ENCODE measurements at places on chromosomes 1 and 21.

DNA sequence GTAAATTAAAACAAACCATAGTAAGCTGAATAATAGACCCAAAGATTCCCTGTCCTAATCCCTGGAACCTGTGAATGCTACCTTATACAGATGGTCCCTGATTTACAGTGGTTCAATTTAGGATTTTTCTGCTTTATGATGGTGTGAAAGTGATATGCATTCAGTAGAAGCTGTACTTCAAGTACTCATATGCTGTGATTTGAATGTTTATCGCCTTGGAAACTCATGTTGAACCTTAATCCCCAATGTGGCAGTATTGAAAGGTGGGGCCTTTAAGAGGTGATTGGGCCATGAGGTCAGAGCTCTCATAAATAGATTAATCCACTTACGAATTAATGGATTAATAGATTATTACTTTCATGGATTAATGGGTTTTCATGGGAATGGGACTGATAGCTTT, 10.6 kb upstream of the RRP15 start:
- no peak for DNase-seq

DNA sequence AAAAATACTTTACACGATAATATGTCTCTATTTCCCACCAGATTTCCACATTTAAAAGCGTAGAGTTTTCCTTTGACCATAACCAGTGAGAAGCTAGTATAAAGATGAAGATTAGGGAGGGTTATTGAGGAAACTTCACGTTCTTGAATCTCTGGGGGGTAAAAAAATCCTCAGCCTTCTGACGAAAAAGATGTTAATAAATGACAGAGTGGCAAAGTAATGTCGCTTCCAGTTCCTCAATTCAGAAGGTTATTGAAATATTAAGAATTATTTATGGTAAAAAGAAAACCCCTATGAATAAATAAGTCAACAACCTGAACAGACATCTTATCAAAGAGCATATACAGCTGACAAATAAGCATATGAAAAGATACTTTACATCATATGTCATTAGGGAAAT, 241.0 kb downstream of the GPATCH2 start:
- DNase-seq, result no peak

DNA sequence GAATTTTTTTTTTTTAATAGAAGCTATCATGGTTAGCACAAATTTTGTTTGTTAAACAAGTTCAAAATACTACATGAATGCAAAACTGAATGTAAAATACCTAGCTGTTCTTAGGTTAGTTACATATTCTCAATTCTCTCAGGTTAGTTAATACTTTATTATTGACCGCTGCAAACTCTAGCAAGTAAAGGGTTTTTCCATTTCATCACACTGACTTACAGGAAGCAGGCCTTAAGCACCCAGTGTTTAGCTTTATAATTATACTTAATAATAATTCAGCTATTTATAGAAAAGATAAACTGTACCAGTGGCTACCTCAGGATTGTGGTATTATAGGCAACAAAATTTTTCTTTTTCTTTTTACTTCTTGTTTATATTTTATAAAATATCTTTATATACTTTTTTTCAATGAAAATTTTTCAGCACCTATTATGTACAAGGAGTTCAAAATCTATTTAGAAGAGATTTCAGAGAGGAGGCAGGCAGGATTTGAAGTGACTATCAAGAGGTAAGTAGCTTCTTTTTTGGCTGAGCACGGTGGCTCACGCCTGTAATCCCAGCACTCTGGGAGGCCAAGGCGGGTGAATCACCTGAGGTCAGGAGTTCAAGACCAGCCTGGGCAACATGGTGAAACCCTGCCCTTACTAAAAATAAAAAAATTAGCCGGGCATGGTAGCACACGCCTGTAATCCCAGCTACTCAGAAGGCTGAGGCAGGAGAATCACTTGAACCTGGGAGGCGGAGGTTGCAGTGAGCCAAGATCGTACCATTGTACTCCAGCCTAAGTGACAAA, 17.9 kb downstream of the PLPP3 start:
- DNase-seq, result no peak

DNA sequence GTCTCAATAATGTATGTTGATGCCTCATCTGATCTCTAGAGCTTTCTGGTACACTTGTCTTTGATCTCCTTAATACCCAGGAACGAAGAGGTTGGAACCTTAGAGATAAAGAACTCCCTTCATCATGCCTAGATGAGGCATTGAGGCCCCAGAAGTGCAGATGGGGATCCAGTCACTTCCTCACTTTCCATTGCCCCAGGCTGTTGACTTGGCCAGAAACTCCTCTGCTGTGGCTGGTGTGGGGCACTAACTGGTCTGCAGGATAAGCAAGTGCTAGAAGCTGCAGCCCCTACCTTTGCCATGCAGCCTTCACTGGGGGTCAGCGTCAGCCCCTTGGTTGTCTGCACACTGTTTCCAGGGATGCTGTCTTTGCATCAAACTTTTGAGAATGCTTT, 49.9 kb downstream of the STUM start:
- no peak for DNase-seq

GRCh38 chr1:161192476-161193465, 6.1 kb downstream of the ADAMTS4 start:
- peak; percentile 76 for DNase-seq

DNA sequence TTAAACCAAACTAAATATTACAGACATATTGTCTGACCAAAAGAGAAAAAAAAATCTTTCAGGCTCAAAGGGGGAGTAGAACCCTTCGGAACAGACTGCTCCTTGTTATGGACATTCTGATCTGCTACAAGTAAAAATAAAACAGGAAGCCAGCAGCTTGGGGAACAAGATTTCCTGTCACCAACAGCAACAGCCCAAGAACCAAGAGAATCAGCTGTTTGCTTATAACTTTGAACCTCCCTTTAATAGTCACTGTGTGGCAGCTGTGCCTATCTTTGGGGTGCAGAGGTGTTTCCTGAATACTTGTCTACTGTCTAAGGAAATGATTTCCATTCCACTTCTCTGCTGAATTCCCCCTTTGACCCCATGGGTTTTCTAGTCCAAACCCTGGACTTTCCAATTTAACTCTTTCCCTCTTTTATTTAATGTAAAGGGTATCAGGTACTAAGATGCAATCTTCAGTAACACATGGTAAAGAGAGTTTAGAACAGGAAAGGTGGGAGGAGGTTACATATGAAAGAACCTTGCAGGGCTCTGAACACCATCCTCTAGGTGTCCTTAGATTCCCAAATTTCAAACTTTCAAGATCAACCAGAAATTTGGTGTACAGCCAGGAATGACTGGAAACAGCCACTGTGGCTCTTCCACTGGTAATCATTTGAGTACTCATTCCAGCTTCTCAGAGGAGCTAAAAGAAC, 38.6 kb downstream of the GPR3 start:
- DNase-seq, result peak; percentile 25

GRCh38 chr1:169487133-169487532, 1.4 kb upstream of the SLC19A2 start:
- no peak for DNase-seq

DNA sequence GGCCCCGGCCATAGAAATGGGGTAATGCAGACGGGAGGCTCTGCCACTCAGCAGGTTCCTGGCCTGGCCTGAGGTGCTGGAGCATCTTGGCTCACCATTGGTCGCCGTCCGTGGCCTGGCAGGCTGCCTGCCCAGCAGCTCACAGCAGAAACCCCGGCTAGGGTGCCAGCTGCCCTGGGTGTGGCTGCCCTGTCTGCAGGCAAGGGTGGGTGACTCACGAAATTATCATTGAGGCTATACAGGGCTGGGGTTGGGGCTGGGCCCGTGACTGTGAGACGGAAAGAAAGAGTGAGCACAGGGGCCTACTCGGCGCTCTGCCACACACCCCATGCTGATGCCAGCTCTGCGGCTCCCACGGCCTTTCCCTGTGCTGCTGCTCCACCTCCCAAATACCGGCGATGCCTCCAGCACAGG, 8.0 kb upstream of the PKP1 start:
- DNase-seq, result no peak

- DNase-seq, result no peak
These were observed 14.2 kb downstream of the ALX3 start for GRCh38 chr1:110056285-110056683.

DNA sequence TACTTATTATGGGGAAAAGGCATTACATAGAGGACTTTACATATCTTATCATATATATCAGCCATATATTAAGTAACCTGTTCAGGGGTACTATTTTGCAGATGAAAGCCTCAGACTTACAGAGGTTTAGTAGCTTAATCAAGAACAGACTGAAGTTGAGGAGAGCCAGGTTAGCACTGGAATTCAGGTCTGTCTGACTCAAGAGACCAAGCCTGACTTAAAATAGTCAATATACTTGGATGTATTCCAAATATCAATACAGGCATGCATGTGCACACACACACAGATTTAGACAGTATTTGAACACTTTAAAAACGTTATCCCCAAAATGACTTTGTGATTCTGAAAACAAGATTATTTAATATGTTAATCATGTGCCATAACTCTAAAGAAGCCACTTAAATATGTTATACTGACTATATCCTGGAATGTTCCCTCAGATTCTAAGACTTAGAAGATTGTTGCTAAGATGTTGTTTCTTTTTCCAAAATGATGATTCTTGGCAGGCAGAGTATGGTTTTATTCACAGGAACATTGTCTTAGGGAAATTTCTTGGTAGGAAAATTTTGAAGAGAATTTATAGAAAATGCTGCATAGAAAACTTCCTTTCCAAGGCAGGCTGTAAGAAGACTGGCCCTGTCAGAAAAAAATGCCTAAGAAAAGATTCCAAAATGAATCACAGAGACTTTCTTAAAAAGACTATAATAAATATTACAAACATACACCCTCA, 61.6 kb downstream of the ADAMTS1 start:
- no peak for DNase-seq

- DNase-seq, result no peak
These were observed 195.1 kb downstream of the HHAT start for GRCh38 chr1:210523830-210524229.

DNA sequence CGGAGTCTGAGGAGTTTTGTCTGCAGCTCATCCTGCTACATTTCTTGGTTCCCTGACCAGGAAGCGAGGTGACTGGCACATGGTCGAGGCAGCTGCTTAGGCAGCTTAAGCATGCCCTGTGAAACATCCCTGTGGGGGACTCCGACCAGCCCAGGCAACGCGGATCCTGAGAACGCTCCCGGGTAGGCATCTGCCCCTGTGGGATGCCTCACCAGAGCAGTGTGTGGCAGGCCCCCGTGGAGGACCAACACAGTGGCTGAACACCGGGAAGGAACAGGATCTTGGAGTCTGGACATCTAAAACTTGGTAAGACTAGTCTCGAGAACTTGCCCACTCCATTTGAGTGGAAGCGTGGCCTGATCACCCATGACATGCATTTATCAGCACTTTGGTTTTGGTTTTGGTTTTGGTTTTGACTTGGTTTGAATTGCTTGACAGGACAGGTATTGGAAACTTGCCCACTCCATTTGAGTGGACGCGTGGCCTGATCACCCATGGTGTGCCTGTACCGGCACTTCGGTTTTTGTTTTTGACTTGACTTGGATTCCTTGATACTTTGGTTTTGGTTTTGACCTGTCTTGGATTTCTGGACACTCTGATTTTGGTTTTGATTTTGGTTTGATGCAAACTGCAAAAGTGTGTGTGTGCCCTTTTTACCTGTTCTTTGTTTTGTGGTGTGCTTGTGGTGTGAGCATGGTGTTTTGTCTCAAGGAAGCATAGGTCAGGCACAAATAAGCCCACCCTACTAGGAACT, 12.2 kb upstream of the NEK2 start:
- no peak for DNase-seq

- DNase-seq, result no peak
These were observed 660 bp downstream of the MEGF6 start for GRCh38 chr1:3610527-3611169.

DNA sequence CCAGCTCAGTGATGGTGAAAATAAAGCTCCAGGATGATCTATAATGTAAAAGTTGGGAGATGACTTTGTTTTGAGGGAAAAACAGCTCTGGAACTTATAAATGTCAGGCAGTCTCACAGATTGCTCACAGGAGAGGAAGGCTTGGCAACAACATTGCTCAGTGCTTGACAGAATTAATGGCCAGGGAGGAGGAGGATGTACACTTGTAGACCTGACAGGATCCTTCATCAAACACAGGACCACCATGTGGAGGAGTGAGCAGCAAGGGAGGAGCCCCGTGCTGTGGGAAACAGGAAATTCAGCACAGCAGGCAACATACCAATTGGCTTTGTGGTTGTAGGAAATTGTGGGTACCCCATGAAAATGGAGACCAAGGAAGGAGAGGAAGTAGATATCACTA, 291.8 kb upstream of the CAMK1G start:
- no peak for DNase-seq

- no peak for DNase-seq
These were observed 2.0 kb upstream of the ANGEL2 start for GRCh38 chr1:213017447-213018273.

GRCh38 chr1:218312509-218312908, 27.4 kb downstream of the RRP15 start:
- DNase-seq, result no peak

DNA sequence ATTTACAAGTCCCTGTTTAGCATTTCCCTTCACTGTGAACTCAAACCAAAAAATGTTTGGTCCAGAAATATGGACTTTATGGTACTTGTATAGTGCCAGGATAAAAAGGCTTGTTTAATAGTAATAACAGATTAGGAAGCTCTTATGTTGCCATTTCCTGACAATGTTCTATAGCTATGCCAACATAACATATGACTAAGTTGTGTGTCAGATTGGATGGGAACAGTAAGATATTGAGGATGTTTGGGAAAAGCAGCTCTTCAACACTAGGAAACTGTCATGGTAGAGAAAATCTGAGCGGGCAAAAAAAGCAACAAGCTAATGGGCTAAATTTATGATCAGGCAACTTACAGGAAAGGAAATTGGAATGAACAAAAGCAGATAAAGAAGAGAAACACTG, 287.1 kb upstream of the ADGRL4 start:
- DNase-seq, result no peak

- peak; percentile 22 for DNase-seq
These were observed 71.8 kb downstream of the DISP3 start for GRCh38 chr1:11550664-11551283.

GRCh38 chr1:61588736-61589672, 135.9 kb downstream of the TM2D1 start:
- DNase-seq, result no peak

DNA sequence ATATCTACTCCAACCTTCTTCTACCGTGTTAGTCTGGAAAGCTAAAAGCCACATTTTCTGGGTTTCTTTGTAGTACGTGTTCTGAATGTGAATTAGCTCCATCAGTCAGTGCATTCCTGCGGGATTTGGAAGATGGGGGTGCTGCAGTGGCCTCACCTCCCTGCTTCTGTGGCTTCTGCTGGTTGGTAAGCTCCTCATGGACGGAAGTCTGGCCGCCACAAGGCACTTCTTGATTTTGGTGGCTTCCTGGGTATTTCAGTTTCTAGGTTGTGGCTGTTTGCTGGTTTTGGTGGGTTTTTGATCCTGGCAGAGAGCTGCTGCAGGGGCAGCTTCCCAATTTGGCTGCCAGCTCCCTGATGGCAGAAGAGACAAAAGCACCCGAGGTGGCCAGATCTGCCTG, 20.9 kb upstream of the TACSTD2 start:
- no peak for DNase-seq

GRCh38 chr1:103367186-103367585, 158.3 kb upstream of the RNPC3 start:
- no peak for DNase-seq

DNA sequence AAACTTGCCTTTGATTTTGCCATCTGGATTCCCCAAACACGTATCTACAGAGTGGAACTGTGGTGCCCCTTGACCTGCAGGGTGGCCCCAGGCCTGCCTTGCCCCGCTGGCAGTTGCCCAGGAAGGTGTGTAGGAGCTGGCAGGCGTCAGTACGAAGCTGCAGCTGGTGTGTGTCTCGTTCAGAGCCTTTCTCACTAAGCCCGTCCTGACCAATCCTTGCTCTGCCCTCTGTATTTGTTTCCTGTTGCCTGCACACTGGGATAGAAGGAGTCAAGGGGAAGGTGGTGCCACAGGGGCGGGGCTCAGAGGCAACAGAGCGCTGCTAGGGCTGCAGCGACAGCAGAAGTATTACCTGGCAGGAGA, 5.2 kb upstream of the VSIG8 start:
- DNase-seq, result no peak
